ENCODE measurements at places on chromosomes 16 and 17.

GRCh38 chr16:49019081-49019633 lies 262.5 kb downstream of the CBLN1 start:
- DNase-seq, result peak; percentile 13

DNA sequence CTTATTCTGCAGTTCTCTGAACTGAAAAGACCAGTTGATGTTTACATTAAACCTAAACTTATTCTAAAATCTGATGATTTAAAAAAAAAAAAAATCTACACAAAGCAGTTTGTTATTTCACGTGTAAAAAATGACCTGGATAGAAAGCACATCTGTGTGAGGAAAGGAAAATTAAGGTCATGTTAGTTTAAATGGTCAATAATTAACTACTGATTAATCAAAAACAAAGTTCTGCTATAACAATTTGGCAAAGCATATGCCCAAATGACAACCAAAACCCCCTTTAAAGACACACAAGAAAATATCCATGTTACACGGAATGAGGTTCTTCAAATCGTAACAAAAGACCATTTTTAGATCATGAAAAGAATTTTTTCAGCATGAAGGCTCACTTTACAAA lies 30.4 kb downstream of the CACNG1 start:
- no peak for DNase-seq

DNA sequence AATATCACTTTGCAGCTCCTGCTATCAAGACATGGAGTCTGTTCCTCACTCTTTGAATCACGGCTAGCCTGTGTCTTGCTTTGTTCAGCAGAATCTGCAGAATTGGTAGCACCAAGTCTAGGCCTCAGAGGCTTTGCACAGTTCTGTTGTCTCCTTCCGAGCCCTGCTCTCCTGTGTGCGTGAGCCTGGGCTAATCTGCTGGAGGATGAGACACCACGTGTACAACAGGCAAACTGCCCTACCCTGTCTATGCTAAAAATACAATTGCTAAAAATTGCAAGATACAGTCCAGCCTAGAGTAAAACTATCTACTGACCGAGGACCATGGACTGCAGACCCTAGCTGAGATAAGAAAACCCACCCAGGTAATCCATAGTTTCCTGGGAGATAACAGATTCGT lies 484.7 kb downstream of the NPIPA7 start:
- DNase-seq, result no peak

DNA sequence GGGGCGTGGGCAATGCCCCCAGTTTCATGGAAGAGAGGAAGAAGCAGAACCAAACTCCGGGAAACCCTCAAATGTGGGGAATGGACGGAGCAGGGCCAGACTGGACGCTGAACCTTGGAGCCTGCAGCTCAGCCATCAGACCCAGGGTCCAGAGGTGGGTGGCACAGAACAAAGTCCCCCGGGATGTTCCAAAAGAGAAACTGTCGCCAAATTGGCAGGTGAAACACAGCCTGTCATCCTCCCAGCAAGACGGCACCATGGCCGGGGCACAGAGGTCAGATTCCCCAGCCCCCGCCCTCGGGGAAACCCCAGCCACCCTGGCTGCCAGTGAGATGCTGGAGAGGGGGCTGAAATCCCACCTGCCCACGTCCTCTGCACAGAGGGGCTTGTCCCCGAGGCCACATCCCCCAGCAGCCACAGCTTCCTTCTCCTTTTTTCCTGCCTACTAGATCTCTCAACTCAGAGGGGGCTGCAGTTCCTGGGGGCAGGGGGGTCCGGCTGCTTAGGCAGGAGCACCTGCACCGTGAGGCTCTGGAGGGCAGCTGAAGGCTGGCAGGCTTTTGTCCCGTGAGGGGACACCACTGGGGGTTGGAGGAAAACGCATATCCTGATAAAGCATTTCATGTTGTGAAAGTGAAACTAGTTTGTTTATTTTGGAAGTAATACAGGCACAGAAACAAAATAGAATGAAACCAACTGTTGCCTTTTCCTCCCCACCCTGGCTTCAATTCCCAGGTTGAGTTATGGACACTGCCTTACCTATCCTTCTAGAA lies 1.2 kb upstream of the SECTM1 start:
- DNase-seq, result no peak

GRCh38 chr17:81097134-81097942 lies 62.4 kb downstream of the BAIAP2 start:
- DNase-seq, result peak; percentile 59

DNA sequence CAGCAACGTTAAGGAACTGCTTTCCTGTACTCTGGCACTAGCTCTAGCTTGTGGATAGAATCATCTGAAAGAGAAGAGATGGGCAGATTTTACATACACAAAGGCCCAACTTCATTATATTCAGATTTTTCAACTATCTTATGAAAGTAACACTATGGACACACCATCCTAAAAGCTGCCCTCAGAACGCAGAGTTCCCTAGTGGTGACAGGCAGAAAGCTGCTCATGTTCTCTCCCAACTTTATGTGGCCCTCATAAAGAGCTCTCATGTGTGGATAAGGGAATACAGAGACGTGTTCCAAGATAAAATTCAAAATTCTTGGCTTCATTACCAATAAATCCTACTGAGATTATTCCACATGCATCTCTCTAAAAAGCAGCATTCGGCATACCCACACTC lies 1.5 kb downstream of the CFAP20 start:
- no peak for DNase-seq

GRCh38 chr16:166375-167121 lies 770 bp downstream of the HBM start:
- DNase-seq, result no peak

GRCh38 chr16:11161974-11162373 lies 94.0 kb downstream of the SOCS1 start:
- no peak for DNase-seq

GRCh38 chr17:81113158-81113724 lies 52.1 kb upstream of the PVALEF start:
- DNase-seq, result no peak

DNA sequence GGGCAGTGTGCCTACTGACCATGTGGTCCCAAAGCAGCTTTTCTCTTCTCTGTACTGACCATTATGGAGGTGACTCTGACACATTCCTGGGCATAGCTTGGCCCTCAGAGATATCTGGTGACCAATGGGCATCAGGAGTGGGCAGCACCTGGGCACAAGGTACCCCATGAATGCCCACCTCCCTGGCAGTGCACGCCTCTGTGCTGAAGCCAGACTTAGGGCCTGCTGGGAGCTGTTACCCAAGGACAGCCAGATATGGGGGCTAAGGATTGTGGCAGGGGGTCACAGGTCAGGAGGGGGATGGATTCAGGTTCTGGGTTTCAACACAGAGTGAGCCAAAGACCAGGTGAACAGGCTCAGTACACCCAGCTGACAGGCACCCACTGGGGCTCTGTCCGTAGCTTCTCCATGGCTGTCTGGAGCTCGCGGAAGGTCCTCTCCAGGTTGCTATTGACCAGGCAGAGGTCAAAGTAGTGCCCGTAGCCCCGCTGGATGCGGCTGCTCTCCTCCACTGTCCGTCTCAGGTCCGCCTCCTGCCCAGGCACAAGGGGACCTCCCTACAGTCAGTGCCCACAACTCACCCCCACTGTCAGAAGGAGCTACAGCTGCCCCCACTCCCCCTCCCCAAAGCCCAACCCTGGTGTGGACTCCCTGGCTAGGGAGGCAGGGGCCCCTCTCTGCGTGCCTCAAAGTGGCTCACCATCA lies 29.7 kb downstream of the MPP2 start:
- no peak for DNase-seq

GRCh38 chr17:44850612-44851011 lies 2.9 kb downstream of the HIGD1B start:
- DNase-seq, result no peak

DNA sequence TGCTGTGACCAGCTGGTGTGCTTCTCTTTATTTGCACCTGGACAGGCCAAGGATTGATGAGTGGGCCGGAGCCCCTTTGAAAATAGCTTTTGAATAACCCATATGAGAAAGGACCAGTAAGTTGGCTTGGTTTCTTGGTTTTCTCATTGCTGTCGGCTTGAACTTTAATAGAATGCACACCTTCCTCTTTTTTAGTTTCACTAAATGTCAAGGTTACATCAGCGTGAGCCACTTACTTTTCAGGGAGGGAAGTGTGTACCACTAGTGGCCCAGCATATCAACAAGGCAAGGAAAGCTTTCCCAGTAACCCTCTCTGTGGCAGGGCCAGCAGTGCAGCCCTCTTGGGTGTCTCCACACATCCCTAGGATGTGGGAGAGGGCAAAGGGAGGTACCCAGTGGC lies 433.3 kb downstream of the CA10 start:
- no peak for DNase-seq

- DNase-seq, result no peak
These were observed 442.7 kb upstream of the CDH8 start for GRCh38 chr16:62478903-62479458.

DNA sequence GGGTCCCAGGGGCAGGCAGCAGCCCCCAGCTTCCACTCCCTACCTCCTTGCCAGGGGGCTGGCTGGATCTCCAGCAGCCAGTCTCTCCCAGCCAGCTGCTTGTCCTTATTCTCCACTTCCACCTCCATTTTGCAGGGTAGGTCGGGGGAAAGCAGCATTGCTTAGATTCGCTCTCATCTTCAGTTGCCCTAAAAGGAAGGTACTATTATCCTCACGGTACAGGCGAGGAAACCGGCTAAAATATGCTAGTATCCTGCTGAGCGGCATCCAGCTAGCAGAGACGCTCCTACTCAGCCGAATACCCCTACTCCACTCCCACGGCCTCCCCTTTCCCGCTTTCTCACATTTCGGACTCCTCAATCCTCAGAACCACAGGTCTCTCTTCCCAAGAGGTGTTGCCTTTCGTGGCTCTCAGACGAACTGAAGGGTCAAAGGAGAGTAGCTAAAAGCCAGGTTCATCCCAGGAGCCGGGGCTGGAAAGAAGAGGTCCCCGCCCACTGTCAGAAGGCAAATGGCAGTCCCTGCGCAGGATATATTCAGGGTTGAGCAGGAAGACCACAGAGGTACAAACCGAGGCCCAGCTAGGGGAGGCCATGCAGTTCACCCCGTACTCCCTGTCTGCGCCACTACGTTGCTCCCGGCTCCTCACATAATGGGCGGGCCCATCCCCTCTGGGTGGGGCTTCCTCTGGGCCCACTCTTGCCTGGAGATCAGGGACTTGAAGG lies 1.7 kb upstream of the RAB11FIP4 start:
- no peak for DNase-seq

DNA sequence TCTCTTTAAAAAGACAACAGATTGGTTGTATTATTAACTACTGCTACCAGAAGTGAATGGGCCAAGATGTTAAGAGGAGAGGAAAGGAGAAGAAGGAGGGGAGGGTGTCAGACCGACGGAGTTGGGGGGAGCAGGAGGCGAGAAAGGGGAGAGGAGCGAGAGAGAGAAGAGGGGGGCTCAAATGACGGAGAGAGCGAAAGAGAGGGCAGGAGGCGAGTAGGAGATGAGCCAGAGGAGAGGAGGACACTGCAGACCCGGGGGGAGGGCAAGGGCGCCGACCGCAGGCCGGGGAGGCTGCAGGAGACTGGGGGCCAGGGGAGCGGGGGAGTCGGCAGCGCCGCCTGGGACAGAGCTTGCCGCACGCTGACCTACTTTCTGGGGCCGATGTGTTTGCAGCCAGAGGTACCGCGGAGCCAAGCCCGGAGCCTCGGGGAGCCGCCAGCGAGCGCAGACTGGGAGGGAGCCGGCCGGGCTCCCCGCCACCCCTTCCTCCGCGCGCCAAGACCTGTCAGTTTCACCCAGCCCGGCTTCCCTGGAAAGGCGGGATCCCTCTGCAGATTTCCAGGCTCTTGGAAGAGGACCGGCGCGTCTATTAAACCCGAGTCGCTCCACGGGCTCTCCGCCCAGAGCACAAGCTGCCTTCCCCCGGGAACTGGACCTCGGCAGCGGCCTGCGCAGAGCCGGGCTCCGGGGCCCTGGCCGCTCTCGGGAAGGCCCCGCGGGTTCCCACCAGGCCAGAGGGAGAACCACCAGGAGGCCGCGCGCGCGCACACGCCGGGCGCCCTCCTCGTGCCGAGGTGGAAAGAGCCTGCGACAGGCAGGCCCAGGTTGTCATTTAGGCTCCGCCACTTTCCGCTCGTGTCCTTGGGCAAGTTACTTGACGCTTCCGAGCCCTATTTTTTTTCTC lies 74.6 kb downstream of the CMC2 start:
- DNase-seq, result no peak

DNA sequence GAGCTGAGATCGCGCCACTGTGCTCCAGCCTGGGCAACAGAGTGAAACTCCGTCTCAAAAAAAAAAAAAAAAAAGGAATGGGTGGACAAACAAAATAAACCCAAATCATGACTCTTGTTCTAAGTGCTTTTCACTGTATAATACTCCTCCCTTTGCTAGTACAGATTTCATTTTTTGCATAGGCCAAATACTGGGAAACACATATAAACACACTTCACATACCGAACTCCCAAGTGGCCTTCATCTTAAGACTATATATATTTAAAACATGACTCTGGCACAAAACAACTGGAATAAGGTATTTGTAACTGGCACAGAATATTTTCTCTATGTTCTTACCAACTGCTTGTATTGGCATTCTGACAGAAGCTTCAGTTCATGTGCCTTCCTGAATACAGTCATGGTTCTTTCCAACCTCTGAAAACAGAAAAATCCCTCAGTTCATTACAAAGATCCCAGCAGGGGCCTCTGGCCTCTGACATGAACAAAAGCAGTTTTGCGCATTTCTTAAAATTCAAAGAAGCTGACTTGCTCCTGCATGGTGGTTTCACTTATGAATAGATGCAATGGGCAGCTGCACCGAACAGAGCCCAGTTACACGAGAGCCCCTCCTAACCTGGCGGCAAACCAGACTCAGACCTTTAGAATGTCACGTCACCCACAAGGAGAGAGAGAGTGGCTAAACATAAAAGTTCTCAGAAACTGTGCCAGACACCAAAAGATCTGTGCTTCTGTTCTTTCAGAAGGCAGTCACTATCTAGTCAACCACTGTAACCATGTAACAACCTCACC lies 19.1 kb upstream of the COPRS start:
- DNase-seq, result peak; percentile 52

DNA sequence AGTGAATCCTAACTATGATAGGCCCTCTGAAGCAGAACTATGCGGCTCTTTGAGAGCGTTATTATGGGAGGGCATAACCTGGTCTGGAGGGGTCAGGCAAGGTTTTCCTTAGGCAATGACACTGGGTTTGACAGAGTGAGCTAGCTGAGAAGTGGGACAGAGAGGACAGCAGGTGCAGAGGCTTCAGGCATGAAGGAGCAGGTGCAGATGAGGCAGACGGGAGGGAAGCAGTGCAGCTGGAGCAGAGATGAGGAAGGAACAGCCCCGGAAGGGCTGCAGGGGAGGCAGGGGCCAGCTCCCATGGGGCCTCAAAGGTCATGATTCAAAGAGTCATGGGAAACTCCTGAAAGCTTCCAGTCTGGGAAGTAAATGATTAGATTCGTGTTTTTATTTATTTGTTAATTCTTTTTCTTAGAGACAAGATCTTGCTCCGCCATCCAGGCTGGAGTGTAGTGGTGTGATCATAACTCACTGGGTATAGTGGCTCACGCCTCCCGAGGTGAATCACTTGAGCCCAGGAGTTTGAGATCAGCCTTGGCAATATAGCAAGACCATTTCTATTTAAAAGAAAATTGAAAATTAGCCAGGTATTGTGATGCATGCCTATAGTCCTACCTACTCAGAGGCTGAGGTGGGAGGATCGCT lies 5.4 kb downstream of the MARCHF10 start:
- DNase-seq, result no peak
